ENCODE measurements at places on chromosomes 3 and 15.

- DNase-seq, result no peak
Observed at GRCh38 chr3:82496890-82497560, 735.6 kb upstream of the GBE1 start.

- no peak for DNase-seq
Observed at GRCh38 chr3:69368129-69368741, 17.7 kb downstream of the FRMD4B start.

DNA sequence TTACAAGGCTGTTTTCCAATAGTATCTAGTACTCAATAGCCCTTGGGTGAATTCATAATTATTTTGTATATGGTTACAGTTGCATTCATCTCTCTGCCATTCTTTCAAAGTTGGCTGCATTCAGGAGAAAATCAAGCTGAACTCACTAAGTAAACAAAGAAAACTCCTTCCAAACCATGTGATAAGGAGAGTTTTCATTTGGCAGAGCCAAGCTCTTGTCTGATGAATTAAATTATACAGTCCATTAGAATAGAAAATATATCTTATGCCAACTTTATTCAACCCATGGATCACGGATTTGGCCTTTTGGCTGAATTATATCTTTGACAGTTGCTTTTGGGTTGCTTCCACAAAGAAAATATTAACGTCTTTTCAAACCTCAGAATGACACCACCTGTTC, 272.3 kb upstream of the ROBO1 start:
- no peak for DNase-seq

DNA sequence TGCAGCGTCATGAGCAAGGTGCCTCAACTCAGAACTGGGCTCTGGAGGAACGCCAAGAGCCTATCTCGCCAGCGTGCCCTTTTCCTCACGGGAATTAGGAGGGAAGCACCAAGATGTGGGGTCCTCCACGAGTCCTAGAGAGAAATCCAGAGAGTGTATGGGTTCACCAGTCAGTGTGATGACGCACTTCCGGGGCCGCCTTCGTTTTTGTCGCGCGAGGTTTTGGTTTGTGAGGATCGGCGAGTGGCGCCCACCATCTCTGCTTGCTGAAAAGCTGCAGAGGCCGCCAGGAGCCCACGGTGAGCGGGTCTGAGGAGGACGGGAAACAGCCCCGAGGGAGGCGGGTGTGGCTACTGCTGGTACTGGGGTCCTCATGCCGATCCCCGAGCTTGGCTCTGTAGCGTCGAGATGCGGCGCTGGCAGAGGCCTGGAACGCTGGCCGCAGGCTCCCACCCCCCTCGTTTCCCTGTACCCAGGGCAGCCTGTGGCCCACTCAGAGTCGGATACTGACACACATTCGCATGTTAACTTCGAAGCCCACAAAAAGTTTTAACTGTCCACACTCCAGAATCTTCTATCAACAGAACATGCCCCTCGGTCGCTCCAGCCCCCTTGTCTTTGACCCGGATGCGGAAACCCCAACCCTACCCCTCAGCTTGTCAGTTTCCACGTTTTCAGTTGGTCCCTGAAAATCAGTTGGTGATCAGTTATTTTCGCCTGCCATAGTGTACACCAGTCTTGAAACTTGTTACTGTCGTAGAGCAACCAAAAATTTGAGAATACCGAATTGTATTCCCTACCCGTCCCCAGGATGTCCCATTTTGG, 30.4 kb downstream of the ZNF662 start:
- no peak for DNase-seq

DNA sequence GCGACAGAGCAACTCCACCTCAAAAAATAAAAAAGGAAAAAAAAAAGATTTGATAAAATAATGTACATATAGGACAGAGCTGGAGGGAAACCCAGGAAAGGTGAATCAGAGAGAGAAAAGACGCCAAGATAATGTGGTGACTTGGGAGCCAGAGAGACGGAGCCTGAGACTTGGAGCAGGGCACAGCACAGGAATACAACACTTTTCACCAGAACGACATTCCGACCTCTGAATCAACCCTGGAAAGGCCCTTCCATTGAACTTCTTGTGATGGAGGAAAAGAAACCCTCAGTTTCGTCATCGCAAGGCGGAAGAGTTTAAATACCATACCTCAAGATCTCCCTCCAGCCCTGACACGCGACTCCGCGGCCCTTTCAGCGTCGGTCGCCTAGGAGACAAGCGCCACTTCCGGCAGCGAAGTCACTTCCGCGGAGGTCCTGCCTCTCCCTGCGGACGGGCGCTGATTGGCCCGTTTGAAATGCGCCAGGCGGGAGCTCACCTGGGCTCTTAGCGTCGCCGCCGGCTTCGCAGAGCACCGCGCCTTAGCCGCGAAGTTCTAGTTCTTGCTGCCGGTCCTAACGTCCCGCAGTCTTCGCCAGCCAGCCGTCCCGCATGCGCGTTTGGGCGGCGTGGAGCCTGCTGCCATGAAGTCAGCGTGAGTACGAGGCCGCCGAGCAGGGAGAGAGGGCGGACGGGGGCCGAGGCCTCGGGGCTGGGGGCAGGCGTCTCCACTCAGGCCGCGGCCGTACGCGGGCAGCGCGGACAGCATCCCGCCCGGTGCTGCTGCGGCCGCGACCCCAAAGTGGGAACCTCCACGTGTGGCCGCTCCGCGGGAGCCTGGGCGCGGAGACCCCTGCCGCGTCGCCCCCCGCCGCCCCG, at the start of gene KIF23:
Gene KIF23 (plus strand): TSS at position 528 of the 879 bp plus-strand sequence. CDS start 117 bp downstream, at position 645.
- peak; percentile 95 for DNase-seq

DNA sequence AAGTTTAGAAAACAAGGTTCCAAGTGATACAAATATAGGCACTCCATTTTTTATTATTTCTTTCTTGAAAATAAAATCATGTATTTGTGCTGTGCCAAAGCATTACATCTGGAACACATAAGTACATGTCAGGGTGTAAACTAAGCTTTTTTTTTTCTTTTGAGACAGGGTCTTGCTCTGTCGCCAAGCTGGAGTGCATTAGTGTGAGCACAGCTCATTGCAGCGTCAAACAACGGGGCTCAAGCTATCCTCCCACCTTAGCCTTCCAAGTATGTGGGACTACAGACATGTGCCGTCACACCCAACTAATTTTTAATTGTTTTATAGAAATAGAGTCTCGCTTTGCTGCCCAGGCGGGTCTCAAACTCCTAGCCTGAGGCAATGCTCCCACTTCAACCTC, 9.0 kb downstream of the SPATA12 start:
- DNase-seq, result no peak

- no peak for DNase-seq
Observed at GRCh38 chr3:73950865-73951558, 326.3 kb upstream of the PDZRN3 start.

- no peak for DNase-seq
Observed at GRCh38 chr3:134002306-134002705, 27.4 kb downstream of the SLCO2A1 start.

DNA sequence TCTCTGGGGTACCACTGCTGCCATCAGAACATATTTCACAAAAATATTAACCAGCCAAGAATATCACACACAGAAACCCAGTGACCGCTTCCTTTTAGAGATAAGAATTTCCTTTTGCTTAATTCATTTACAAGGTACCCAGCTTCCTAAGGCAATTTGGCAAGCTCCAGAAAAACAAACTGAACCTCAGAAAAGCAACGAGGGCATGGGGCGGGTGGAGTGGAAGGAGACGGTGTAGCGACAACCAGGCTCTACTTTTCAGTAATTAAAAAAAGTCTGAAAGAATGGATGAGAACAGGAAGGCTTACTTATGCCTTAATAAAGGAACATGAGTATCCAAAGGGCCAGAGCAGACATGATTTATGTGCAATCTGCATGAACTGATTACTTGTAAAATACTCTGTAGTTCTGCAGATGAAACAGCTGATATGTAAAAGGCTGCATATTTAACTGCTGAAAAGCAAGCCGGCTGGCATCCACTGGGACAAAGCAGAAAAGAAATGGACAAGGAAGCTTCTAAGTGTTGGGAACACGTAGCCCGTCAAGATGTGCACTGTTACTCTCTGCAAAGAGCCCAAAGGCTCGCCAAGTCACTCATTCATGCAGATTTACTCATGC, 18.6 kb downstream of the RFTN1 start:
- DNase-seq, result no peak

GRCh38 chr3:95097493-95097892, 1034.6 kb downstream of the NSUN3 start:
- no peak for DNase-seq

DNA sequence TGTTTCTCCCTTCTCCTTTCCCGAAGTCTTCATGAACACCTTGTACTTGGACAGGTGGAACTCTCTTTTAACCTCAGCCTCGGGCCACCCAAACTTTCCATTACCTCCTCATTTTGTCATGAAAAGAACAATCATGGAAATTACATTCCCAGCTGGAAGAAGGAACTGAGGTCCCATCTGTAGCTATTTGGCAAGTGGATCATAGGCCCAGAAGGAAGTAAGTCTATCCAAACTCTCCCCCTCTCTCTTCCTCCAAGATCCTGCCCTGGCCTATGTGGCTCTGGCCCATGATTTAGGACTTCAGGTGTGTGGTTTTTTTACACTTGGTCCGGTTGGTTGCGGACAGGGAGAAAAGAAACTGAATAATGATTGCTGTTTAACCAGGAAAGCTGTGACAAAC, 44.1 kb downstream of the ITGB5 start:
- DNase-seq, result no peak

DNA sequence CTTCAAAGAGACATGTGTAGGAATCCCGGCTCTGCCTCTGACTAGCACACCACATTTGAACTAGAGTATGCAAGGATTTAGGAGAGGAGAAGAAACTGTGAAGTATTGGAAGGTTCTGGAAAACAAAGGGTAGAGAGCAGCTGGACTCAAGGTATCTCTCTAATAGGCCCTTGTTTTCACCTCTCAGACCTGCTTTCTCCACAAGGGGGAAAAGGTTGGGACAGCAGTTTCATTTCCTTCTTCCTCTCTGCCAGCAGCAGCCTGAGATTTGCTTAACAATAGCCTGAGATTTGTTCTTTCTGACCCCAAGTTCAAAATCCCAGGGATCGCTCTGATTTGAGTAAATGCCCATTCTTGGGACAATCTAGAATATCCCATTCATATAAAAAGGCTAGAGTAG, 430.6 kb upstream of the MCTP2 start:
- no peak for DNase-seq

- no peak for DNase-seq
Observed at GRCh38 chr15:83992324-83993031, 243.1 kb upstream of the GOLGA6L4 start.

GRCh38 chr3:2599471-2599870, 500.8 kb downstream of the CNTN4 start:
- no peak for DNase-seq

GRCh38 chr3:120894316-120895057, 13.5 kb upstream of the STXBP5L start:
- no peak for DNase-seq

DNA sequence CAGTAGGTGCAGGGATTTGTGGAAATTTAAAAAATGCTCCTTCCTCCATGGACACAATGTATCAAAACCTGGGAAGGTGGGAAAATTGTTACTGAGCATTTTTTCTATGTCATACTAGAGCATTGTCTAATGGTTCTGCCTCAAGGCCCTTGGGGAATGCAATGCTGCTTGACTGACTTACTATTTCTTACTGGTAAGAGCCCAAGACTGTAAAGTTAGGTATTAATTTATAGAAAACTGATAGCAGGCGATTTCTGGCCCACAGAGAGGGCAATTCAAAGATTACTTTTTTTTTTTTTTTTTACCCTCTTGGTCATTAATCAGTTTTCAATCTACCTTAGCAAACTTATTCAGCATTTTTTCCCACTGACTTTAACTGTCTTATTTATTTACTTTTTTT, 38.5 kb upstream of the MRPL3 start:
- DNase-seq, result no peak

GRCh38 chr15:63474810-63475316, 29.5 kb upstream of the USP3 start:
- peak; percentile 39 for DNase-seq

- no peak for DNase-seq
Observed at GRCh38 chr3:160403796-160404470, 4.5 kb downstream of the SMC4 start.

- no peak for DNase-seq
Observed at GRCh38 chr3:49831341-49831740, 17.6 kb upstream of the UBA7 start.

DNA sequence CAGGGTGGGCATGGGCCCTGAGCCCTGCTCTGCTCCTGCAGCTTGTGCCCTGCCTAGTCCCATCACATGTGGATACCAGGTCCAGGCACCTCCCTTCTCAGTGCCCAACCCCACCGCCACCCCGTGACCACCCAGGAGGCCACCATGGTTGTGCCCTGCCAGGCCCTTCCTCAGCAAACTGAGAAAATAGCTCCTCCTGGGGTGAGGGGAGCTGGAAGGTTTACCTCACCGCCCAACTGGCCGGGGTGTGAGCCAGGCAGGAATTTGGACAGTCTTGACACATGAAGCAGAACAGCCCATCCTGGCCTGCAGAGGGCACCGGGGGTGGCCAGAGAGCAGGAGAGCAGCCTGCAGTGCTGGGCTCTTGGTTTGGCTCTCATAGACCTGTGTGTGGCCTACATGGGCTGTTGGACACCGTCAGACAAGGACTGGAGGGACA, 11.4 kb upstream of the C3orf22 start:
- DNase-seq, result no peak
